Nucleus accumbens (tissue), 56 donors: ENCODE measurements at places on chromosomes 1 and 21.

DNA sequence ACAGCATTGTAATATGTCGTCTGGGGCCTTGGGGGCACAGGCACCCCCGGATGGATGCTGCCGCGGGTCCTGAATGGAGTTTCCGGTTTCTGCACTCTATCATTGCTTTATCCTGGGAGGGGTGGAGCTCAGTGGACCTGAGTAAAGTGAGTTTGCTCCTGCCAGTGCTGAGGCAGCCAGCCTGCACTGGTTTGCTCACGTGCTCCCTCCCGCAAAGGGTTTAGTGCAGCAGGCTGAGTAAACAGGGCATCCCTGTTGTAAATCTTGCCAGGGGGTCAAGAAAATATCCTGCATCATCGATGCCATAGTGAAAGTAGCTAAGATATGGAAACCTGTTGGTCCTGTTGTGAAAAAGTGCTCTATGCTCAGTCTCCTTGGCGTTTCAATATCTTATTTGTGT lies 85.6 kb upstream of the BRINP3 start:
- no peak for DNase-seq

GRCh38 chr1:44260792-44261170 lies 47.5 kb downstream of the DMAP1 start:
- no peak for DNase-seq

DNA sequence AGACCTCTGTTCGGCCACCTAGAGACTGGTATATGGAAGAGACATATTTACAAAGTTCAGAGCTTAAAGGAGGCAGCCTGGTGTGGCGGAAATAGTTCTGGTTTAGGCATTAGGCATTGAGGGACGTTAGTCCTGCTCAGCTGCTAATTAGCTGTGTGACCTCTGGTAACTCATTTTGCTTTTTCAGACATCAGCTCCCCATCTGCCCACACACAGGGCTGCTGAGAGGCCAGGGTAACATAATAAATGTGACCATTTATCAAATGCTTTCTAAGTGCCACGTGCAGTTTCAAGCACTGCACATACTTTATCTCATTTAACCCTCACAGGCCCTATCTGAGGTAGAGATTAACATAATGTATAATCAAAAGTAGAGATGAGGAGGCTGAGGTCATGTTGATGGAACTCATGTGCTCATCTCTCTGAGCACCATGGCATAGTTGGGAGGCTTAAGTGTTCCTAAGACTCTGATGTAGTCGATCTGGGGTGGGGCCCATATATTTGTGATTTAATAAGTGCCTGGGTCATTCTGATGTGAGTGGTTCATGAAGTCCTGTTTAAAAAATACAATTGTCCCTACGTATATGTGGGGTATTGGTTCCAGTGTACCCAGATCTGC lies 267.2 kb upstream of the PLXNA2 start:
- DNase-seq: no peak

GRCh38 chr1:57520743-57521515 lies 97.1 kb upstream of the DAB1 start:
- DNase-seq: no peak

- DNase-seq: peak; percentile 6
Measured at GRCh38 chr1:211037095-211037494, 96.9 kb downstream of the KCNH1 start.

DNA sequence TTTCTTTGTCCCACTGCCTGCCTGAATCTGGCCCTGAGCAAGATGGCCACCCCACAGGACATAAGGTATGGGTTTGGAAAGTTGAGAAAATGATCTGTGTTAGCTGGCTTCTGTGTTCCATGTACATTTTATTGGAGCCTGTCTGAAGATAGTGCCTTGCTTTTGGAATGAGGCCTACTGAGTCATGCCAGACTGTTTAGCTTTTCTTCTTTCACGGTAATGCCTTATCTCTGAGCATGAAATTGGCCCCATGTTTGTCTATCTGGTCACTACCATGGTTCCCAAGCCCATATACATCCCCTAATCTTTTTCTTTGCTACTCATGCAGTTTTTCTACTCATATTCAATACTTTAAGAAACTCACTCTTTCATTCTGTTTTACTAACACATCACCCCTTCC lies 85.1 kb upstream of the LMO4 start:
- DNase-seq: no peak

DNA sequence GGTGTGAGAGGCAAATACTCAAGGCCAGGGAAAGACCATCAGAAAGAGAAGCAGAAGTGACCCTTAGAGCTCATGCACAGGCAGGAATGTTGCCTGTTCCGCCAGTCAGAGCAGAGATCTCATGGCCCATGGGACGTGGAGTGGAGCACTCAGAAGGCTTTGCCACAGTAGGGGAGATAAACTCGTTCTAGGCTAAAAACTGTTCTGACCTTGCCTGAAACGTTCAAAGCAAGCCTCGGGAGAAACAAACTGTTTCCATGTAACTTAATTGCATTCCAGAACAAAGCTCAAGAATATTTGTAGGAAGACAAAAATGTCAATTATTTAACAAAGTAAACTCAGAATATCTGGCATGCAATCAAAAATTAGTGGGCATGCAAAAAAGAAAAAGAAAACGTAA lies 20.7 kb upstream of the SLC19A1 start:
- no peak for DNase-seq

DNA sequence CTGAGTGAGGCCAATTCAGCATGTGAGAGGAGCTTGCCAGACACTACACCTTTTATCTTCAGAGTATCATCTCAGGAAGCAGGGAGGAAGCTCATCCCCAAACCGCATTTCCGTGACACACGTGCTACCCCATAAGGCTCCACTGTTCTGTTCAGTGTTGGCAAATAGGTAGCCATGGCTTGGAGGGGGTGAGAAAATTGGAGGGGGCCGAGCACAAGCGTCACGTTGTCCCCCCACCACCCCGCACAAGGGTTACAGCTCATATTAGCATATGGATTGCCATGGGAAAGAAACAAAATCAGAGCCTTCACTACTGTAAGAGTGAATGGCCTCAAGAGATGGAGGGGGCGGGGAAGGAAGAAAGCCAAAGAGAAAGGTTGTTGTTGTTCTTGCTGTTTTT lies 46.7 kb downstream of the OLIG1 start:
- peak; percentile 65 for DNase-seq

DNA sequence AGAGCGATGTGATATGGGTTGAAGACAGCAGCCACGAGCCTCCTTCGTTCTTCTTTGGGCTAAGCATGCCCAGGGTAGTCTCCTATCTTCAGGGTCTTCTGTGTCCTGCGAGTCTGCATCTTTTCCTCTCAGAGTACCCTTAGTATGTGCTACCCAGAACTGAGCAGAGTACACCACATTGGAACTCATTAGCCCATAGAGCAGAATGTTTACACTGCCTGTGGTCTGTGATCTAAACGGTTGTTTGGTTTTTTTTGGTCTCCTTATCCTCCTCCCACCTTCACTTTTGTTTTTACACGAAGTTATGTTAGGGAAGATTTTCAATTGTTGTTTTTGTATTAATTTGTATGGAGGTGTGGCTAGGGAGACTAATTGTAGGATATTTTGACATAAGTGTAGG lies 126.4 kb downstream of the NEK7 start:
- DNase-seq: no peak

DNA sequence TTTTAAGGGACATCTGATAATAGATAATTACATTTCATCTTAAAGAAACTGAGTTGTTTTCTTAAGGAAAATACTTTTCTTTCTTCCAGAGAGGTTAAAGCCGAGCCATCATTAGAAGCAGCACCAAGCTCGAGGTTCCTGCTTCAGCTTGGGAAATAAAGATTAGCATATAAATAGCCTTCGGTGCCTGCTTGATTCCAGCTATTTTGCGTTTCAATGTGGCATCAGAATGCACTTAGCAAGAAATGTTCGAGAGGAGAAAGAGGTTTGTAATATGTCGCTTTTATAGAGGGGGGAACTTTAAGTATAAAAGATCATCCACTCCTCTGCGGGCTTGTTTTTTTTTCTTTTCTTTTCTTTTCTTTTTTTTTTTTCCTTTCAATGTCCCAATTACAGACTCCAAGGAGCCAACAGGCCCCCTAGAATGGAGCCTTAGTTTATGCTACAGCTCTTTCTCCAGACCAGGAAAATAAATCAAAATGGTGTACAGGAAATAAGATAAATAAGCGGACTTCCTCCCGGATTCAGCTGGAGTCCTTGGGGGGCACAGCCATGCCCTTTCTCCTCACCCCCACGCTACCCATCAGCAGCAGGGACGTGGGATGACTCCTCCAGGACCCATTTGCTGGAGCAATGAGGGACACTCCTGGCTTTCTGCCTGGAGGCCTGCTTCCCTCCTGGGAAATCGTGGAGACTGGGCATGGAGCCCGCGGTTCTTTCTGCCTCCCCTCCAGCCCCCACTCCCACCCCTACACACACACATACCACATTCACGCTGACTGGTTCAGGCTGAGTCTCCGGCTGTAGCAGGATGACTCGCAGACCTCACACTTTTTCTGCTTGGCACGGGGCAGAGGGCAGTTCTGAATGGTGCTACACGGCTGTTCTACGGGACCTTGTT lies 131.6 kb downstream of the RRAGC start:
- peak; percentile 22 for DNase-seq

GRCh38 chr1:14390816-14391215 lies 207.7 kb upstream of the KAZN start:
- DNase-seq: no peak

GRCh38 chr1:221840511-221841243 lies 98.8 kb upstream of the DUSP10 start:
- no peak for DNase-seq

GRCh38 chr1:26785611-26786436 lies 1.9 kb upstream of the PIGV start:
- DNase-seq: peak; percentile 8

- DNase-seq: no peak
Measured at GRCh38 chr1:47971385-47972160, 25.6 kb downstream of the TRABD2B start.

- DNase-seq: no peak
Measured at GRCh38 chr1:50970931-50971582, 1.0 kb downstream of the CDKN2C start.

GRCh38 chr1:231849981-231850380 lies 223.4 kb downstream of the DISC1 start:
- no peak for DNase-seq

- DNase-seq: no peak
Measured at GRCh38 chr1:226494092-226494609, 54.4 kb upstream of the STUM start.

- no peak for DNase-seq
Measured at GRCh38 chr1:4654764-4655673, 610 bp downstream of the AJAP1 start.

- no peak for DNase-seq
Measured at GRCh38 chr1:63705078-63705477, 68.7 kb upstream of the ROR1 start.

- no peak for DNase-seq
Measured at GRCh38 chr1:216499581-216500272, 76.5 kb upstream of the USH2A start.

GRCh38 chr1:36034692-36035091 lies 49.2 kb upstream of the TEKT2 start:
- no peak for DNase-seq

DNA sequence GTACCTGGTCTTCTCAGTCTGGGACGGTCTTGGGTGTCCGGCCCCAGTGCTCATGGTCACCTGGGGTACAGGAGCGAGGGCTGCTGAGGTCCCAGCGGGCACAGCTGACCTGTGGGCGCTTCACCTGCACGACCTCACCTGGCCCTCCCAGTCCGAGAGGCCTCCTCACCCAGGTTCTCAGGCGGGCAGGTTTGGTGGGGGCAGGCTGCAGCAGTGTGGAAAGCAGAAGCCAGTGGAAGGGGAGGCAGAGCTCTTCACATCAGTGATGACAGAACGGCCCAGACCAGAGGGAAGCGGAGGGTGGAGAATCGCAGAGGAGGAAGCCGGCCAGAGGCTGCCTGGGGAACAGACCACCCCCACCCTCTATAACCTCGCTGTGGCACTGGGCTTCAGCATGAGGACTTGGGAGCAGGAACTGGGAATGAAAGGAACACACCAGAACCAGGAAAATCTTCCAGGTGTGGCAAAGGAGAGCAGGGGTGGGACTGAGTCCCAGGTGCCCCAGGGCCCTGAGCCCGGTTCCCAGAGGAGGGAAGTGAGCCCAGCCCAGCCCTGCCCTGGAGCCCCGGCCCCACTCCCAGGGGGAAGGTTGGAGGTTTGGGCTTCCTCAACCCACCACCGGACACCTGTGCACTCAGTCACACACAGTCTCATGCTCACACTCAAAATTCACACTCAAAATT lies 265.2 kb upstream of the VAMP3 start:
- DNase-seq: no peak

DNA sequence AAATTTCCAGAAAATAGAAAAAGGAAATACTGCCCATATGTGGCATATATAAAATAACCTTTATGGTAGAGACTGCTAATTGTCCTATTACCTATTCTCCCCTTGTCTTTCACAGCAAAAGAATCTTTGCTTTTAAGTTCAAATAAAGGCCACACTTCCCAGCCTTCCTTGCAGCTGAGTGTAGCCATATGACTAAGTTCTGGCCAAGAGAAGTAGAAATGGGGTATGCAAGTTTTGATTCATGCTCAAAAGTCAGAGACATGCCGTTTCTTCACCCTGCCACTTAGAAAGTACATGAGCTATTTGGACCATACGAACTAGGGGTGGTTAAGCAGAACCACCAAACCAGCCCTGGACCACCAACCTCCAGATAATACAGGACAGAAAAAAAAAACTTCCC lies 18.3 kb upstream of the S100A2 start:
- no peak for DNase-seq

DNA sequence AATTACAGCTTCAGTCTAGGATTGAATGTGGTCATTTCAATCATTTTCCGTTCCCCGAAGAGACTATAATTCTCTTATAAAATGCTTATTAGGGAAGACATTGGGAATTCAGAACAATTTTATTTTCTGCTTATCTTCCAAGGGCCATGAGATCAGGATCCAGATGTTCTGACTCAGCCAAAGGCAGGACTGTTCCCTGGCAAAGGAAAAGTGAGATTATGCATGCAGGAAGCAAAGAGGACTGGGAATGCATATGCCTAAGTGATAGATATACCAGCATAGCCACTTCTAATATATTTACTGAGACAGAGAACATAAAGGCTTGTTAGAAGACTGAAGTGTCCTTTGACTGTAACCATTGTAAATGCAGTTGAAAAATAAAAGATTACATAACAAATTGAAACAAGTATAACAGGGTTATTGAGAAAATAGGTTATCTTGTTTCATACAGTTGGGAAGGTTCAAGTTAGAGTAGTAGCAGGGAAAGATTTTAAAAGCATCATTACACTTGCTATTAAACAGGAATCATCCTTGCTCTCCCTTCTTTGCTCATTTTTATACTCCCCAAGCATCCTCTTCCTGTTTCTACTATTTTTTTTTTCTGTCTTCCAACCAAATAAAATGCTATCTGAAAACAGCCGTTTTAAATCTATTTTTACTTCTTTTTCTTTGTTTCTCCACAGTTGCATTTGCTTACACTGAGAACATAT lies 439.6 kb upstream of the ADAMTS5 start:
- DNase-seq: no peak

GRCh38 chr1:44684525-44684924 lies 10.0 kb downstream of the ARMH1 start:
- DNase-seq: no peak
